Peyer's patch (tissue), 4 donors: ENCODE measurements at places on chromosomes 3 and 15. TPM values are rescaled to one million over a fixed set of nuclear protein-coding genes. Genes with fewer than 3 reads are reported as not detected.
A peak's percentile ranks its signal among the peaks of the same experiment; 100 is the strongest.

The TM4SF4 gene
- total RNA-seq: 500 TPM

DNA sequence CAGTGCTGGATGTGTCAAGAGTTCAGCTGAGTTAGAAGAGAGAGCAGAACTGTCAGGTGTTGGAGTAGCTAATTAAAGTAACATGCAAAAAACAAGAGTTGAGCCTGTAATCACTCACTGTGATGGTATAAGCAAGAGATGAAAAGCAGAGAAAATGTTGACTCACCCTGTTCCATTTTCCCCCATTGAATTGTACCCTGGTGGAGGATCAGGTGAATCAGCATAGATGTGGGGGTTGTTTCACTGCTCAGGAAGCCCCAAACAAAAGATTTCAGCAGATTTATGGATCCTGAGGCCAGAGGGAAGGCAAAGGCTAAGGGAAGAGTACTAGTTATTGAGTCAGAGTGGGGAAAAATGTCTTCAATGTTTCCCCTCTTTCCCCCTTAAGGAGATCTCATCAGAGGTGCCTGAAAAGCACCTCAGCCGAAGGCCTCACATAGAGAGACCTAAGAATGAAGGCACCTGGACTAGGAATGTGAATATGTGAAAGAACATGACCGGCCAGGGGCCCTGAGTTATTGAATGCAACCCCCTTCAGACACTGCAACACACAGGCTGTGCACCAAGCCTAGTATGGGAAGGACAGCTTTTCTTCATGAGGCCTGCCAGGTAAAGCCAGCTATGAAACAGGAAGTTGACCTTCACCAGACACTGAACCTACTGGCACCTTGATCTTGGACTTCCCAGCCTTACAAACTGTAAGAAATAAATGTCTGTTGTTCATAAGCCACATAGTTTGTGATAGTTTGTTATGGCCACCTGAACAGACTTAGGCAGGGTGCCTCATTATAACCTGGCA lies 90.1 kb downstream of the TMCO5A start:
- no peak for DNase-seq

DNA sequence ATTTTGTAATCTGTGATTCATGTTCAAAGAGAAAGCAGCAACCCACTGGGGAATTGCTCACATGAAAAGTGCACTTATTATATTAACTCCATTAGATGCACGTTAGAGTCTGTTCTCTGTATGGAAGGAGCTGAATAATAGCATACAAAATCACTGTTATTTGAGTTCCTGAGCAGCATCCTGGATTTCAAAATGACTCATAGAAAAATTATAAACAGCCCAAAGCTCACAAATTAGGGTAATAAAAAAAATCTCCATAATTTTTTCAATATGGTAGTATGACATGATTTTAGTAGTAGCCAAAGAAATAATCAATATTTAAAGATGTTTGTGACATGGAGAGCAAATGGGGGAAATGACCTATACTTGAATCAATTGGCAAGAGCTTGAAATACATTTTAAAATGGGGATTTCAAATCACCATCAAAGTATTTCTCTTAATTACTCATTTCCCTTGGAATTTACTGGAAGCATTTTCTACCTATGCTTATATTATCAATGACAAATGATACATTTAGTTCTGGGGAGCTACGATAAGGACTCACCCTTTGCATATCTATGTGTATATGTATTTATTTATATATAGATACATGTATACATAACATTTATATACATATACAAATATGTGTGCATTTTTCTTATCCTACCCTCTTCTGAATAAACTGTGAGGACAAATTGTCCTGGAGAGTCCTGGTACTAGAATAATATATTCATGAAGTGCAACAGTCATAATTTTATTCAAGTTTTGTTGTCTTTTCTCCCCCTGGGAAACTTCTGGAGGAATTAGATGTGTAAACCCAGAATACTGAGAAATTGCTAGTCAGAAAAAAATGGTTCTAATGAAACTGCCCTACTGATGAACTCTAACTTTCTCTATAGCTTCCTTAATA lies 116.3 kb downstream of the RPL22L1 start:
- DNase-seq: no peak

DNA sequence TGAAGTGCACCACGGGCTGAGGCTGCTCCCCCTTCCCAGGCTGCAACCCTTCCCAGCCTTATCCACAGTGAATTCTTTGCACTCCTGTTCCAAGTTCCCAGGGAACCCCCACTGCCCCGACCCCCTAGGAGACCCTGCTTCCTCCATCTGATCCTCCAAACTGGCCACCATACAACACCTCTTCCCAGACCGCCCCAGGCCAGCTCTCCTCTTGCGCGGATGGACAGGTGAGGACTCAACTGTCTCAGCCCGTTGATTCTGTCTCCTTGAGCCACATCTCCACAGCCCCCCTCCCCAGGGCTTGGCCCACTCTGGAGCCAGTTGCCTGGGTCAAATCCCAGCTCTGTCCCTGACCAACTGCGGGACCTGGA lies 21.7 kb downstream of the GRIP2 start:
- peak; percentile 32 for DNase-seq

GRCh38 chr15:32750979-32751378 lies 33.2 kb downstream of the GREM1 start:
- DNase-seq: no peak

- peak; percentile 52 for DNase-seq
Measured at GRCh38 chr3:16512435-16513140, 911 bp downstream of the RFTN1 start.

GRCh38 chr3:15527031-15527459 lies 5.5 kb upstream of the COLQ start:
- DNase-seq: no peak
